ENCODE measurements at places on chromosomes 2 and 18.
A peak's percentile ranks its signal among the peaks of the same experiment; 100 is the strongest.

DNA sequence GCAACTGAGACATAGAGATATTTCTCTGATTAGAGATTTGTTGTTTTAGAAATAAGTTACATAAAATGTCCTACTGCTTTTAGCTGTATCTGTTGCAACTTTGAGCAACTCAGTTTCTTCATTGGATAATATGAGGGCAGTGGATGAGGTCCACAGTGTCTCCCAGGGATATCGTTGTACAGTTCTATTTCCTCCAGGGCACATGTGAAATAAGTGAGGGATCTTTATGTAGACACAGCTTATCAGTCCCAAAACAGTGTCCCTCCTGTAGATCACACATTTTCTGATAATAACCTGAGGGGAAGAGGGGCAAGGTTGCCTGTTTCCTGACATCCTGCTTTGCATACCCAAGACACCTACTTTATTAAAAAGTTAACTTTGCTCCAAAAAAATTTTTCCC, 1231.2 kb upstream of the ZEB2 start:
- DNase-seq = no peak

DNA sequence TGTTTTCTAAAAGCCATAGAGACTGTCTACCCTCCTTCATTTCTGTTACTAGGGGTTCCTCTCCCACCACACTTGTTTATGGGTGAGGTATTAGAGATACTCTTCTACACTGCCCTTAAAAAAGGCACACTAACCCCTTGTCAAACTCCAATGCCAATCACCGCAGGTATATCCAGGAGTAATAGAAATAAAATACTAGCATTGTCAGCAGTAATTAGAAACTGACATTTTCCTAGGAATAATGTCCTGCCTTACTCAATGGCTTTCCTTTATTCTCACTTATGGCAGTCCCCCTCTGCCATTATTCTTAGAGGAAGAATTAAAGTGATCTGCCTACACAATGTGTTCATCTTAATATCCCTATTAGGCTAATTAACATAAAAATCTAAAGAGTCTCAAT, 5.0 kb upstream of the BUB1 start:
- no peak for DNase-seq

DNA sequence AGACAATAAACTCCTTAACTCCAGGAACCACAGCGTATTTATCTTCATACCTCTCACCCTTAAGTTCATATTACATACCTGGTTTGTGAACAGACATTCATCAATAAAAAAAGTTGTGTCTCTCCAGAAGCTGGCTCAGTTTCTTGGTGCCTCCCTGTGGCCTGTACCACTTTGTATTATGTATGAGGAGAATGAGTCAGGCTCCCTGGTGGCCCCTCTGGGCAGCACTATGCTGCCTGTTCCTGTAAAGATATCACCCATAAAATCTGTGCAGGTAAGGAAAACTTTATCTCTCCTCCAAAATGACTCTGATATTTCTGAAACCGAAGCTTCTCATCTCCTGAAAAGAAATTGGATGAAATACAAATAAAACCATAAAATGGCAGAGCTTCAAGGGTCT, 198.4 kb upstream of the NT5C1B start:
- DNase-seq = no peak

- DNase-seq = no peak
These were observed 63.5 kb upstream of the WIPF1 start for GRCh38 chr2:174660984-174661675.

DNA sequence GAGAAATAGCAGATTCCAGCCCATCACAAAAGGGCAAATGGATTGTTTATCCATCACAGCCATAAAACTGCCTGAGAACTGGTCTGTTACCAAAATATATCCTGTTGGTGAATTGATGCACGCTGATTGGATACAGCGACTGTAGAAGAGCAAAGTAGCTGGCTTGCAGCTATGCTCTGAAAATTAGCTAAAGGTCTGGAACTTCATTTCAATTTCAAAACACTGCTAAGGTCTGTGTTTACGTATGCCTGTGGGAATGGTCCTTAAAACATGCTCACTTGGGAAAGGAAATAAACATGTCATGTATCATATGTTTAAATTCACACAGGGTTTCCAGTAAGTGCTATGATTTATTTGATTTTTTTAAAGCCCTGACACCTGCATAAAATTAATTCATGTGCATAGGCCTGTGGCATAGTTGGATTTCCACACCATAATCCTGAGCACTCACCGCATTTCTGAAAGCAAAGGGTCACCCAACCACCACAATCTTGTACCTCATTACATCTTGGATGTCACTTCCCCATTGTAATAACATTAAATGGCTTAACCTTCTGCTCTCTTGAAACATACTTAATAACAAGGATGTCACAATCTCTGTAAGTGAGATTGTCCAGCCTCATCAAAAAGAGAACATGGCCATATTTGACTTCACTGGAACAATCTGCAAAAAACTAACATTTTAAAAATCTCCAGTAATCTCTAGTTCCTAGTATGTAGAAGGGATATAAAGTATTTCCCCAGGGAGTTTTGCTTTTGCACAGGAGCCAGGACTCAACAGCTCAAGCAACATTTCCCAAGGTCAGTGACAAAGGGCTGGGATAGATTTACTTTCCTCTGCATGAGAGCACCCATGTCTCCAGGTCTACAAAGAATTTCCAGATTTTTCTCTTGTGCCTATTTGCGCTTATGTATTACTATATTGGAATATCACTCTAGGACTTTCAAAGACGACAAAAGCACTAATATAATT, 109.8 kb downstream of the FARSB start:
- no peak for DNase-seq

DNA sequence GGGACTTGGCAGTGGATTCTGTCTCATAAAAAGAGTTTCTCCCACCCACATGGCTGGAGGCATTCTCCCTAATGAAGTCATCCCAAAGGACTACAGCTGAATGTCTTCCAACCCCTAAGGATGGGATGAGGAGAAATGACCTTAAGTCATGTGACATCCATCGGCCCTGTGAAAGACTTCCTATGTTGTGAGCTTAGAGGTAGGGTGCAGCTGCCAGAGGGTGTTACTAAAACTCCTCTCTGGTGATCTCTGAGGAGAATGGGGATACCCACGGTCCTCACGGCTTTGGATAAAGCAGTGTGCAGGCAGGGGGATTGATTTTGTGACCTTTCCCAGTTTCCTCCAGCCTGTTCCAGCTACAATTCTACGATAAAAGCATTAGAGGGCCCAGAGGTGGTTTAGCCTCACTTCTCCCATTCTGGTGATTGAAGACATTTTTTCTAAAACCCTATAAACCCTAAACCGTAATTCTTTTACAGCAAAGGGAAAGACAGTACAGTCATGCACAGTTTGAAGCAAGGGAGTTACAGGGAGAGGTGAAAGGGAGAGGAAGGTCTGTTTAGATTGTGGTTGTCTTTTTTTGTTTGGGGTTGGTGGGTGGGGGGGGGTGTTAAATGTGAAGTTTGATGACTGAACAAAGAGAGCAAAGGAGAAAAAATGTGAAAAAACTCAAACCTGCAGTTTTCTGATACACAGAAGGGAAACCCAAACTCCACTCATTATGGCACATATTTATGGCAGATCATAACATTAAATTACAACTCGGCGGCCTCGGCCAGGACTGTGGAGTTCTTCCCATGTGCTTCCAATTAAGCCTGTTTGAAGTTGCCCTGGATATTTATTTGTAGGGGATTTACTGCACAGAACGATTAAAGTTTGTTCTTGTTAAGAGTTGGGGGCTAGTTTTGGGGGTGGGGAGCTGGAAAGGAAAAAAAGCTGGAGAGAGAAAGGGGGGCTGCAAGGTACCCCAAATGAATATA, 26.6 kb upstream of the SLC14A2 start:
- peak; percentile 12 for DNase-seq
